ENCODE measurements at places on chromosomes 4 and X.

- no peak for DNase-seq
These were observed 732 bp upstream of the ADRA2C start for GRCh38 chr4:3765271-3766035.

- no peak for DNase-seq
These were observed 21.4 kb upstream of the FGFR3 start for GRCh38 chr4:1771555-1772305.

- DNase-seq = no peak
These were observed 137.1 kb downstream of the NDST3 start for GRCh38 chr4:118171381-118171780.

GRCh38 chr4:95580226-95580625 lies 31.5 kb upstream of the UNC5C start:
- no peak for DNase-seq

GRCh38 chr4:115515366-115515765 lies 401.9 kb upstream of the NDST4 start:
- DNase-seq = peak; percentile 36

GRCh38 chr4:47505666-47506065 lies 20.6 kb downstream of the ATP10D start:
- no peak for DNase-seq

GRCh38 chr4:33262824-33263223 lies 2542.7 kb downstream of the PCDH7 start:
- no peak for DNase-seq

GRCh38 chr4:187027272-187027671 lies 303.6 kb upstream of the FAT1 start:
- no peak for DNase-seq

DNA sequence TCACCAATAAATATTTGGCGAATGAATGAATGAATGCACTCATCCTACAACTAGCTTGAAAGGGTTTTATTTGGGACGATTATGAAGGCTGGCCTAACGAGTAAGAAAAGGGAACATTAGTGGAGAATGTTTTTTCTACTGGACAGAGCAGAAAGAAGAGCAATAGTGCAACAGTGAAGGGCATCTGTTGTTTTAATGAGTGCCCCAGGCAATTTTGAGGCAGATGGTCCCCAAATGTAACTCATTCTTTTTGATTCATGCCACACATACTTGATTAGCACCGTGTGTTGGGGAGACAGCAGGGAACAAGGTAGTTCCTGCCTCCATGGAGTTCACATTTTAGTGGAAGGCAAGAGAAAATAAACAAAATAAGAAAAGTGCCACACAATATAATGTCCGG lies 22.7 kb upstream of the INTS6L start:
- DNase-seq = no peak

DNA sequence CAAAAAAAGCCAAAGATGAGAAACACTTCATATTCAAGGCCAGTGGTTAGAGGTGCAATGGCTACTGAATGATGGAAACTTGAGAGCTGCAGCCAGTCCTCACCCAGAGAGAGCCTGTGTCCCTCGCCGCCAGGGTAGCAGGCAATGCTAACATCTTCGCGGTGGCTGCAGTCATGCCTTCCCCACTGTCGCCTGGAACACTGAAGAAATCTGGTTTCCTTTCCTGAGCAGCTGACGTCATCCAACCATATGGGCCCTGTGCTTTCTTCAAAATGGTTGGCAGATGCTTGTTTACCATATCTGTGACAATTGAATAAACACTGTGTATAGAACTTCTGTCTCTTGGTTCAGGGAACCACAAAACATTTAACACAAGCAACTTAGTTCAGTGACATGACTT lies 39.7 kb downstream of the PRSS12 start:
- DNase-seq = no peak

GRCh38 chr4:184806711-184807110 lies 19.1 kb downstream of the ACSL1 start:
- DNase-seq = no peak

- no peak for DNase-seq
These were observed 139.6 kb downstream of the SOWAHB start for GRCh38 chr4:76758290-76758882.

GRCh38 chr4:140103676-140104075 lies 50.3 kb downstream of the MAML3 start:
- DNase-seq = peak; percentile 70

DNA sequence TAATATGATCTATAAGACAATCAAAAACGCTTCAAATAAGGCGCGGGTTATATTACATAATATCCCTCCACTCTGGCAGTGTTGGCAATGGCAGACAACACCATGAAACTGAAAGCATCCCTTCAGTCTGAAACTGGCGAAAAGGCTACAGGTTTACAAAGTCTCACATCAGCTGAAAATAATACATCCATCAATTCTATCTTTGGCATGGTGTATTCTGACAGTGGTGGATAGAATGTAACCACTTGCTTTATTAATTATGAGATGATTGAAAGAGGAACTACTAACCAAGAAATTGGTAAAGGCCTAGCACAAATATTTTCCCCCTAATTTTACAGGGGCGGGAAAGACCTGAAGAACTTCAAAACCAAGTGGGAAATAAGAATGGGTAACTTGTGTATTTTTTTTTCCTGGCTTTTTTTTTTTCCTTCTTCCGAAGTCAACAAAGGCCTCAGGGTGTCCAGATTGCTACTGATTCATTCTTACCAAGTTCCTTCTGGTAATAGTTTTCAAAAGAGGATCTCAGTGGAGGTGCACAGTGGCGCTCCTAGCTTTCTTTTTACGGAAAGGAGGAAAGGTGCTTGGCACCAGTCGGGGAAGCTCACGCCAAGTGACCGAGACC lies 728 bp downstream of the UBA6 start:
- no peak for DNase-seq

DNA sequence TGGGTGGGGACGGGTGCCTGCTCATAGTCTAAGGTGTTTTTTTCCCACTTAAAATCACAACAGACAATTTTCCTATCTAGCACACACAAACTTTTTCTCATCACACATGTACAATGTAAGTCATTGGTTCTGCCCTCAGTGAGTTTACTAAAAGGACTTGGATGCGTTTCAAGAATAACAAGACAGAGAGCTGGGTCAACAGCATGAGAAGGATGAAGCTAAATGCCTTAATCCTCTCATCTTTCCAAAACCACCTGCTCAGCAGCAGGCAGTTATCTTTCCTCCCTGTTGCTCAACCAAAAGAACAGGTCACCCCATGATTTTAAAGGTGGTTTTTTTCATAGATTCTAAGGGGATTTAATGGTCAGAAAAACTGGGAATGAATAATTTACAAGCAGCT lies 40.1 kb downstream of the OFD1 start:
- DNase-seq = no peak

DNA sequence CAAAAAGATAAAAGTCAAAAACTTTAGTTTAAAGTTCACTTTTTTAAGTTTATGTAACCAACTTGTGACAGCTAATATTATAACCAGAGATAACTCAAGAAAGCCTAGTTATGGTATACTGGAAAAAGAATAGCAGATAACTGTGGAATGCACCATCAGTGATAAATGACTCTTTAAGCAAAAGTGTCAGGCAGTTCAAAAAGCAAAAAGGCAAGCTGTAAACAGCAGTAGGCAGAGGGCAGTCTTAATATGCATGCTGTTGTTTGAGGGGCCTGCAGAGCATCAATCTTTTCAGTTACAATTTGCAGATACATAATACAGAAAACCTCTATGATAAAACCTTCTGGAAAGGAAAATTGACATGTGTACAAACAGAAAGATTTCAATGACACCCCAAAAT lies 81.8 kb upstream of the JADE1 start:
- DNase-seq = no peak

- no peak for DNase-seq
These were observed 241.2 kb downstream of the EVC2 start for GRCh38 chr4:5467111-5467510.

DNA sequence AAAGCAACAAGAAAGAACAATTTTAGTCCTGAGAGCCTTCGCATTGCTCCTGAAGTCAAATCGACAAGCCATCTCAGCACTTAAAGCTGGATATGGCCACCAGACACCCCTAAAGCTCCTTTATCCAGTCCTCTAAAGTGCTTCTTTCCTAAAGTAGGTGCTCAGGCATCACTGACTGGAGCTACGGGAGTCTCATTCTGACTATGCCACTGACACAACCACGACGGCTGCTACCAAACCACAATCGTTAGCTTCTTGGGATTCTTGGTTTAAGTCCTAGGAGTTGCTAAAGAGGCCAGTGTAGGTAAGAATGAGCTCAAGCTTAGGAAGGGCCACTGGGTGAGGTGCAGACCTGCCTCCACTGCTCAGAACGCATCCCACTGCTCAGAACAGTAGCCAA lies 1.0 kb downstream of the SLC10A6 start:
- DNase-seq = no peak

DNA sequence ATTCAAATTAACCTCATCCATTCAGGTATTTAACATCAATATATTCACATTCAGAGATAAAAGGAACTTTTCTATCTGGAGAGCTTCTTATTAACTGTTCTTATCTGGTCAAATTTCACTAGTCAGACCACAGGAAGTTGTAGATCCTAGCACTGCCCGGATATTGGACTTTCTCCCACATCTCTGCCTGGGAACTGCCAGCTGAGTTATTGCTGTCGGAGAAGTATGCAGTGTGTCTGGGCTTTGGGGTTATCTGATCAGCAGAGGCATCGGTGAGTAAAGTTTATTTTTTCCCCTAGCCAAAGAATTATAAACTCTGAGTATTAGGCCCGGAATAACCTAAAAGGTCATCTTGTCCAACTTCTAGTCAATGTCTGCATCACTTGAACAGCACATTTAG lies 45.1 kb downstream of the OR13H1 start:
- DNase-seq = no peak

DNA sequence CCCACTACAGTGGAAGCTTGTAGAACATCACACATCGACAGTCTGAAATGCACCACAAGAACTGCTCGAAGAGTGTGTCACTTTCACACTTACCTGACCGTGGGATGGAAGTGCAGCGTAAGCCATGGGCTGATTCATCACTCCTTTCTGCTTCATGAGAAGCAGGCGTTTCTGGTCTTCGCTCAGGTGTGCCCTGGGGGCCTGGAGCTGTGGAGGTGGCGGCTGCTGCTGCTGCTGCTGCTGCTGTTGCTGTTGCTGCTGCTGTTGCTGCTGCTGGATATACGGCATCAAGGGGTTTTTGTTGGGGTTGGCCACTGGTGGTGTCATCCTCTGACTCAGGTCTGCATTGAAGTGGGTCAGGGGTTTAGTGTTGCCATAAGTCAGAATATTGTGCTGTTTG lies 223.6 kb downstream of the MGST2 start:
- no peak for DNase-seq

DNA sequence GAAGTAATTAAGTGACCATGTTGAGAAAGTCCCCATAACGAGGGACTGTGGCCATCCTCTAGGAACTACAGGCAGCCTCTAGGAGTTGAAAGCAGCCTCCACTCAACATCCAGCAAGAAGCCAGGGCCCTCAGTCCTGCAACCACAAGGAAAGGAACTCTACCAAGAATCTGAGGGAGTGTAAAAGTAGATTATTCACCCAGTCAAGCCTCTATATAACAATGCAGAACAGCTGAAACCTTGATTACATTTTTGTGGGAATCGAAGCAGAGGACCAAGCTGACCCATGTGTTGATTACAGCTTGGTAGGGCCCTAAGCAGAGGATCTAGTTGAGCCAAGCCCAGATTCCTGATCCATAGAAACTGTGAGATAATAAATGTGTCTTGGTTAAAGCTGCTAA lies 17.1 kb downstream of the RPS6KA6 start:
- DNase-seq = no peak

DNA sequence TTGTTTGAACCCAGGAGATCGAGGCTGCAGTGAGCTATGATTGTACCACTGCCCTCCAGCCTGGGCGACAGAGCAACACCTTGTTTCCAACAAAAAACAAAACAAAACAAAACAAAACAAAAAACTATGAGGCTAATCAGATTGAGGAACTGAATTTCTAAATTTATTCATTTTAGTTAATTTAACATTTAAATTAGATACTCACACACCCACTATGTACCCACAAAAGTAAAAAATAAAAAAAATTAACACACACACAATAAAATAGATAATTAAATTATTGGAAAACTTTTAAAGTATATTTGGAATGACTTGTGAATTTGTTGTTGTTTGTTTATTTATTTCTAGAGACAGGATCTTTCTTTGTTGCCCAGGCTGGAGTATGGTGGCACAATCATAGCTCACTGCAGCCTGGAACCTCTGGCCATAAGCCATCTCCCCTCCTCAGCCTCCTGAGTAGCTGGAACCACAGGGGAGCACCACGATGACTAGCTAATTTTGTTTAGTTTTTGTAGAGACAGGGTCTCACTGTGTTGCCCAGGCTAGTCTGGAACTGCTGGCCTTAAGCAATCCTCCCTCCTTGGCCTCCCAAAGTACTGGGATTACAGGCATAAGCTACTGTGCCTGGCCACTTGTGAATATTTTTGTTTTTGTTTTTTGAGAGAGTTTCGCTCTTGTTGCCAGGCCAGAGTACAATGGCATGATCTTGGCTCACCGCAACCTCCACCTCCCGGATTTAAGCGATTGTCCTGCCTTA lies 9.8 kb upstream of the ZNF157 start:
- no peak for DNase-seq

DNA sequence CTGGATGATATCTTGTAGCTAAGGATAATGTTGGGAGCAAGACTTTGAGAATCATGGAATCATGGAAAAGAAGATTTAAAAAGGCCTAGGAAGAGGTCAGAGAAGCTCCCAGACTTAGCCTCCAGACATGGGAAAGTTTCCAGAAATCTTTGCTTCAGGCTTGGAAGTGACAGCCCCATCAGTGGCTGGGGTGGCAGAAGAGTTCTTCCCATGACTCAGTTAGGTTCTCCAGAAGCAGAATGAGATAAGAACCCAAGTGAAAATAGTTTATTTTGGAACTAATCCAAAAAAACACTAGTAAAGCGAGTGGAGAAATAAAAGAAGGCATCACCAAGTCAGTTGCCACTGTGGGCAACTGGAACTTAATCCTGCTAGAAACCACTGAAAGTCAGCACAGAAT lies 506.9 kb downstream of the MID1IP1 start:
- DNase-seq = no peak

DNA sequence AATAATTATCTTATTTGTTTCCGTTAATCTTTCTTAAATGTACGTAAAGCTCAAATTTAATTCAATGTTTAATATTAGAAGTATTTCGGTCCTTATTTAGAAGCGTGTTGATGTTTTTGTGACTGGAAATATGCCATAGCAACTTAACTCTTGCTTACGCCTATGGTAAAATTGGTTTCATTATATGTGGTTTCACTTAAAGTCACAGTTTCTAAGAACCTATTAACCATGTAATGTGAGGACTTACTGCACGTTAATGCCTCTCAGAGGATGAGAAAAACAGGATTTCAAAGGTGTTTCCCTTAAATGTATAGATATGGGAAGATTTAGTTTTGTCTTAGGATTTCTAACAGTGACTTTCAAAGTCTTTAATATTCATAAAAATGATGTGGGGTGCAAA lies 206.4 kb upstream of the IL15 start:
- DNase-seq = no peak

DNA sequence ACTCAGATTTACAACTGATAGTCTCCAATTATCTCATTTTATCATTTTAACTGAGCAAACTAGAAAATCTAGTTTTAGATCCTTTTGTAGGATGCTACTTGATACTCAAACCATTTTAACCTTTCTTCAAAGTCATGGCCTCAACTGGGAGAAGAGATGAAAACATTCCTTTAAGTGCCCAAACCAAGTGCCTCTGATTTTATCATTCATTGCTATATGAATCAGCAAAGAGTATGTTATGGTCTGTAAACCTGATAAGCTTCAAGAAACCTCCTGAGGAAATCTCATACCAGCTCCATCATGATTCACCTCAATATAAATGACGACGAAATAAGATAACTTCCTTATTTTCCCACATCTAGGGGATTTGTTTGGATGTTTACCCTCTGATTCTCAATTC lies 119.9 kb downstream of the FAM13A start:
- no peak for DNase-seq

All from HL-60 (cell line).